Lower lobe of right lung (tissue), 2 donors: ENCODE measurements at places on chromosomes 16 and 17. TPM values are rescaled to one million over a fixed set of nuclear protein-coding genes. Genes with fewer than 3 reads are reported as not detected.

- peak; percentile 66 for DNase-seq
These were observed 20.4 kb downstream of the COTL1 start for GRCh38 chr16:84597528-84597896.

Gene SLC5A2
- total RNA-seq = 2.0 TPM

Gene PTX4
- not detected for total RNA-seq

- no peak for DNase-seq
These were observed 83.9 kb downstream of the YPEL2 start for GRCh38 chr17:59415397-59415796.

DNA sequence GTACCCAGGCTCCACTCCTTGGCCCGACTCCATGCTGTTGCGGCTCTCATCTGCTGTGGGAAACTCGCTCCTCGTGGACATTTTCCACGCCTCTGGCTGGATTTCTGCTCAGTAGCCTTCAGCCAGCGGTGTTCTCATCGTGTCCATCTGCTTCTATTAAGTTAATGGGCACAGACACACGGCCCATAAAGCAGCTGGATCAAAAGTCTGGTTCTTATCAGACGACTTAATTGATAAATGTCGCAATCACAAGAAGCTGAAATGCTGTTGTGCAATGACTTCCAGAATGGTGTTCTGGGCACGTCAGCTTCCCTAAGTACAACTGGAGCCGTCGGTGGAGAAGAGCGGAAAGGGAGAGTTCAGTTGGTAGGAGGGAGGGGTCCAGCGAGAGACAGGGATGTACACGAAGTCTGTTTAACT lies 211.7 kb upstream of the CHMP6 start:
- no peak for DNase-seq
